SJCRH30 (cell line): ENCODE measurements at places on chromosomes 13 and 19. TPM values are rescaled to one million over a fixed set of nuclear protein-coding genes. Genes with fewer than 3 reads are reported as not detected.

Gene PPM1N
- total RNA-seq: 1.0 and 1.4 TPM in 2 replicates

GRCh38 chr19:38616265-38616664 is 1.5 kb downstream of the MAP4K1 start:
- DNase-seq: no peak

GRCh38 chr13:48655291-48655690 is 1.6 kb downstream of the CYSLTR2 start:
- DNase-seq: no peak

- DNase-seq: no peak
Measured at GRCh38 chr13:108342369-108343289, 73.1 kb downstream of the TNFSF13B start.

Gene CEACAM7
- not detected in 2 replicates for total RNA-seq

GRCh38 chr19:49585023-49585422 is 3.9 kb downstream of the PRRG2 start:
- DNase-seq: no peak

Gene ZNF253
- 24.7 and 27.9 TPM in 2 replicates for total RNA-seq

Gene CCDC70
- total RNA-seq: not detected in 2 replicates

- DNase-seq: no peak
Measured at GRCh38 chr13:67158903-67159302, 71.2 kb downstream of the PCDH9 start.
